Left kidney (tissue), 8 donors: ENCODE measurements at places on chromosomes 7 and 10. TPM values are rescaled to one million over a fixed set of nuclear protein-coding genes. Genes with fewer than 3 reads are reported as not detected.

DNA sequence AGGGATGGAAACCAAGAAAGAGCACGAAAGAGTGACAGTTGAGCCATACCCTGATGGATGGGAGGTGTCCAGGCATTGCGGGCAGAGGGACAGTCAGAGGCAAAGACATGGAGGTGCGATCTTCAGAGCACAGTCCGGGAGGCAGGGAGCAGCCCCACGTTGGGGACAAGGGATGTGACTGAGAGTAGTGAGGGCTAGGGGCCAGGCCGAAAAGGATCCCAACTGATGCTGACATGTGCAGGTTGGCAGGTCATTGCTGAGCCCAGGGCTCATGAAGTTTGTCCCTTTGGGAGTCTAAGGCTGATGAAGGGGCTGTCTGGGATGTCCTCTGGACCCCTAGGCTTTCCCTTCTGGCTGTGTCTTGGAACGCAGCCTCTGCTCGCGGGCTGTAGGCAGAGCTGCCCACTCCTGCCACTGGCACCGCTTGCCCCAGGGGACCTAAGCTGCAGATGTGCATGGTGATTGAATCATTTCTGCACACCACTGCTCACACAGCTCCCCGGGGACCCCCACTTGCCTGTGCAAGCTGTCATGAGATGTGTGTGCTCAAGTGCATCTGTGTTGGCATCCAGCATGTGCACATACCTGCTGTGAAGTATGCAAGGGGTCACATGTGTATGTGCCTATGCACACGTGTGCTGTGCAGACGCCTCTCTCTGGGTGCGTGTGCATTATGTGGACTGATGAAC is 125.1 kb downstream of the ZMIZ1 start:
- DNase-seq, result no peak

DNA sequence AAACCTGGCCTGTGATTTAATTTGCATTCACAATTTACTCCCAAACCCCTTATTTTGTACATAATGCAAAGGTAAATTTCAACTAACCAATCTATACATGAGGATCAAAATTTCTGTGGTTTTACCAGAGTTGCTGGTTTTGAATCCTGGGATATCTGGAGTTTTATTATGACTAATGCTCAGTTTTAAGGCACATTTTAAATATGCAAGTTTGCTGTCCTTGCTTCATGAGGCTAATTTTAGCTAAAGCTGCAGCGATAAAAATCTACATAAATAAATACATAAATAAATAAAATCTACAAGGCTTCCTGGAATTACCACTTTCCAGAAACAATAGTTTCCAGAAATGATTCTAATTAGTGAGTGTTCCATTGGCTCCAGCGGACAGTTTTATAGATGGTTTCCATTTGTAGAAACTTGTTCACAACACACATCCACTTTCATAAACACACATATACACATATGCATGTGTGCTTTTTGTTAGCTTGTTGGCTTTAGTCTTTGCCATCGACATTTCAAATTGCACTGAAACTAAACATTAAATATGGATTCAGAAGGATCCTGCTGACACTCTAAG is 339.5 kb upstream of the NRP1 start:
- no peak for DNase-seq

- DNase-seq, result no peak
Measured at GRCh38 chr10:43689618-43689954, 40.9 kb upstream of the ZNF32 start.

GRCh38 chr10:34177445-34177844 is 637.7 kb downstream of the PARD3 start:
- no peak for DNase-seq

DNA sequence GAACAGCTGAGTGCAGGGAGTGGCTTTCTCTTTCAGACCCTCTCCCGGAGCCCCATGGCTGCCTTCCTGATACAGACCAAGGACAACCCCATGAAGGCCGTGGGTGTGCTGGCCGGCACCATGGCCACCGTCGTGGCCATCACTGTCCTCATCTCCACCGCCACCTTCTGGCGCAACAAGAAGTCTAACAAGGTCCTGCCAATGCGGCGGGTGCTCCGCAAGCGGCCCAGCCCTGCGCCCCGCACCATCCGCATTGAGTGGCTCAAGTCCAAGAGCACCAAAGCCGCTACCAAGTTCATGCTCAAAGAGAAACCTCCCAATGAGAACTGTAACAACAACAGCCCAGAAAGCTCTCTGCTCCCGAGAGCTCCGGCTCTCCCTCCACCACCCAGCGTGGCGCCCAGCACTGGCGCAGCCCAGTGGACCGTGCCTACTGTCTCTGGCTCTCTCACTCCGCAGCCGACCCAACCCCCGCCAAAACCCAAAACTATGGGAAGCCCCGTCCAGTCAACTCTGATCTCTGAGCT is 11.2 kb downstream of the LRIT2 start:
- no peak for DNase-seq

DNA sequence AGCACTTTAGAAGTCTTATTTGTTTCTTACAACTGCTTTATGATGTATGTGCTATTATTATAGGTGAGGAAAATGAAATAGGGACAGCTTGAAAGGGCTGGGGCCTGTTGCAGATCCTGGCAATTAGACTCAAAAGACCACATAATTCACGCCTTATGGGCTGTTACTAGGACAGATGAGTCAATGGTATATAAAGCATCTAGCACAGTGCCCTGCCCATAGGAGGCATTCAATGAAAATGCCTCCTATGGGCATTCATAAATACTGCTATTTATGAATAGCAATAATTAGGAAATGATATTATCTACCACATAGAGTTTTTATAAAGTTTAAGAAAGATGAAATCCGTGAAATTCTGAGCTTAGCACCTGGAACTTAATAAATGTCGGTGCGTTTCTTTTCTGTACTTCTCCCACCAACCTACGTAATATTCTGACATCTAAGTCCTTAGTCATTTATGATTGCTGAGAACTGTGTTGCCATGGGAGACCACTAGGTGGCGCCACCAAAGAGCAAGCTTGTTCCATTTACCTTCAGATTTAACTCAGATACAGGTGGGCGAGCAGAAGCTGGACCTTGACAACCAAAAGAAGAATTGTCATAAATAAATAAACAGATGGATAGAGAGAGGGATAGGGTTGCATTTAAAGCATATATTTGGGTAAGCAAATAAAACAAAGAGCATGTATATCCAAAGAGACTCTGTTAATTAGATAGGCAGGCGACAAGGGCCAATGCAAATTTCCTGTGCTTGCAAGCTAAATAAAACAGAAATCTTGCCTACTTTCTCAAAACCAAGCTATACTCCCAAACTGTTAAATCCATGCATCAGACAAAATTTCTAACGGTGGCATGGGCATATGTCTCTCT is 699.9 kb downstream of the INHBA start:
- no peak for DNase-seq

DNA sequence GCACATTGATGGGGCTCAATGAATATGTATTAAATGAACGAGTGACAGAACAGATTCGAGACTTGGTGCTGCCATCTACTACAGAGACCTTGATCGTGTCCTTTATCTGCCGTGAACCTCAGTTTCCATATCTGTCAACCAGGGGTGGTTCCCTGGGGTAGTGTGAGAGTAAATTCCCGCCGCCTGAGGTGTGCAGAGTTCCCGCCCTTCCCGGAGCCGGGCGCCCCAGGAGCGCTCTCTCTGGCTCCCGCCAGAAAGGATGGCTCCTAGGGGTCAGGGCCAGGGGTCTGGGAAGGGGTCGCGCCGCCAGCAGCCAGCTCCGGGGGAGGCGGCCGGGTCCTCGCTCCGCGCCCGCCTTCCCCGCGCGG is 333 bp upstream of the PLCE1 start:
- DNase-seq, result no peak

DNA sequence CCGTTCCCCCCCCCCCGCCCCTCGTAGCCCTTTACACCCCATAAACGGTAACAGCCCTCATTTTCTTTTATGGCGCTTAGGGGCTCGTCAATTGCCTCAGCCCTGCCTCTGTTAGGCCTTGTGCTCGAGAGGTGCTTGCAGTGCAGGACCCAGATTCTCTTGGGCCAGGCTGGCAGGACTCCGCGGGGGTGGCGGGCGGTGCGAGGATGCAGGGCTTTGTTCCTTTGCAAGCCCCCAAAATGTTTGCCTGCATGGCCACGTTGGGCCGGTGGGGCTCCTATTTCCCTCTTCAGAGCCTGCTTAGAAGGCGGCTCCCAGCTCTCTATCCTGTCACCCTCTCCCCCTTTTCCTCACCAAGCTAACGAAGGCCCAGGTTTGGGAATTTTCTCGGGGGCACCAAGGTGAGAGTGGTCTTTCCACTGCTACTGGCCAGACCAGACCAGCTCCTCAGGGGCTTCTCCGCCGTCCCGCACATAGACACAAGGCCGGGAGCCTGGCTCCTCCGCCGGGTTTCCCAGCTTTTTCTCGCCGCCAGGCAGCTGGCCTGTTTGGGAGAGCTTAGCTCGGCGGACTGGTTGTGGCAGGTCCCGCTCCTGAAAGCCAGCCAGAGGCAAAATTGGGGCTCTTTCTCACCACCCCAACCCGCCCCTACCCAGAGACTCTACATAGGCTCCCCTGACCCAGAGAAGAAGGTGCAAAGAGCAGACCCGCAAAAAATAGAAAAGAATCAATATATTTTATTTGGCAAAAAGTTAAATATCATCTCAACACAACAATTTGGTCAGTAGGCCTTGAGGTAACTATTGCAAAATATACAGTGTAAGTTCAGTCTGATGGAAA is 3.4 kb downstream of the HOXA9 start:
- DNase-seq, result no peak

DNA sequence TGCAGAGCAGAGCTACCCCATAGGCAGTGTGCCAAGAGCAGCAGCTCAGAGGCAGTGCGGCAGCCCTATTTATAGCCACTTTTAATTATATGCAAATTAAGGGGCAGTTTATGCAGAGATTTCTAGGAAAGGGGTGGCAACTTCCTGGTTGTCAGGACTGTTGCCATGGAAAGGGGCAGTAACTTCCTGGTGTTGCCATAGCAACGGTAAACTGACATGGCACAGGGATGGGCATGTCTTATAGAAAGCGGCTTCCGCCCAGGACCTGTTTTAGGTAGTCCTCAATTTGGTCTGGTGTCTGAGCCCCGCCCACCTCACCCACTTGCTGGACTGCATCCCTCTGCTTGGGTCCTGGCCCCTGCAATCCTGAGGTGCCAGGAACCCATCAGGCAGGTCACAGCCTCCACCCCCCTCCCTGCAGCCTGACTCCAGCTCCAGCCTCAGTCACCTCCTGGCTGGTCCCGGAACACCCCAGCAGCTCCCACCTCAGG is 115.8 kb downstream of the TMEM130 start:
- no peak for DNase-seq

GRCh38 chr10:80460399-80461207 is 6.5 kb downstream of the TSPAN14 start:
- peak; percentile 66 for DNase-seq

DNA sequence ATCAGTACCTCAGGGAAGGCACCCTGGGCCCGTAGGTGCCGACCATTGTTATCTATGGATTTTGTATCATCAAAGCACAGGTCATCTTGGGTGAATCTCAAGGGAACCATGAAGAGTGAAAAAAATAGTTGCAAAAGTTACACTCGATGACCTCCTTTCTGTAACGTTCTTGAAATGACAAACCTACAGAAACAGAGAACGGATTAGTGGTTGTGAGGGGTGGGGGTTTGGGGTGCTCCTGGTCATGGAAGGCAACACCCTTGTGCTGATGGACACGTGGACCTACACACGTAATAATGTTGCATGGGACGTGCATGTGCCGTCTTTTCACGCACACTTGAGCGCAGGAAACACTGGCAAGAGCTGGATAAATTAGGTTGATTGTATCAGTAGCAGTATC is 655.9 kb downstream of the SDK1 start:
- no peak for DNase-seq

DNA sequence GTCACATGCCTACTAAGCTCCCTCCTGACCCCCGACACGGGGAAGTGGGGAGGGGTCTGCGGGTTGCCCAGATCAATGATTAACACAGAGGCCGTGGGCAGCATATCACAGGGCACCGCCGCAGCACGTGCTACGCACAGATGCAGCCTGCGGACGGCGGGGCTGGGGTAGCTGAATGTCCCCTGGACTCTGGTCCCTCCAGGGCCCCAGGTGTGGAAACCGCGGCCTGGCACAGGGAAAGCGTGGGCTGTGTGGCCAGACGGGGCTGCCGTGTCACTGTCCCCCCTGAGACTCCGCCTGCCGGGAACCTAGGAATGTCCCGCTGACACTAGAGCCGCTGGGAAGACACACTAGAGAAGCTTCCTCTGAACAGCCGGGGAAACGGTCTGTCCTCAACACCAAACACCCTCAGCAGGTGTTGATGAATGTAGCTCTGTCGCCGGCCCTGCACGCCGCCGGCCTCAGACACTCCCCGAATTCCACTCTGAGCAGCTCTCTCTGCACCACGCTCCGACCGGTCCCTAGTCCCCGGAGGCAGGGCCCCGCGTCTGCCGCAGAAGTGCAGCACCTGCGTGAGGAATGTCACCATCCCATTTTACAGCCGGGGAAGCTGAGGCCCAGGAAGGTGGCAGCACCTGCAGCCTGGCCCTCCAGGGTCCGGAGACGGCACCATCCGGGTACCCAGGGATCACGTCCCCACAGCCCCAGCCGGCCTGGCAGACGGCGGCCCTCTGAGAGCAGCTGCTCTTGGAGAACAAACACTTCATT is 33.4 kb upstream of the PDGFA start:
- DNase-seq, result no peak

DNA sequence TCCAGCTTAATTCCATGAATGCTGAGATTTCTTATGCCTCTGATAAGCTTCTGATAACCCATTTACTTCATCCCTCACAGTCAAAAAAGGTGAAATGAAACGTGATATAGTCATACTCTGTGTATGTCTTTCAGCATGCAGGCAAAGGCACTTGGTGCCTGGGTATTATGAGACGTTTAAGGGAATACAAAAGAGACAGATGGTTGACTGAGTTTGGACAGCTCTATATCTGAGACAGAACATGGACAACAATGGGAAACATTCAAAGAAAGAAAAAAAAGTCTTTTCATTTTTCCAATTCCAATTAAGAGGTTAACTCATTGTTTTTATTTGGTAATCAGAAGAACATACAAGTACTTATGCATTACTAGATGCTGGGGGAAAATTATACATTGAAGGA is 96.2 kb downstream of the PPP1R17 start:
- DNase-seq, result no peak

- DNase-seq, result no peak
Measured at GRCh38 chr7:91338226-91339020, 74.2 kb downstream of the FZD1 start.

DNA sequence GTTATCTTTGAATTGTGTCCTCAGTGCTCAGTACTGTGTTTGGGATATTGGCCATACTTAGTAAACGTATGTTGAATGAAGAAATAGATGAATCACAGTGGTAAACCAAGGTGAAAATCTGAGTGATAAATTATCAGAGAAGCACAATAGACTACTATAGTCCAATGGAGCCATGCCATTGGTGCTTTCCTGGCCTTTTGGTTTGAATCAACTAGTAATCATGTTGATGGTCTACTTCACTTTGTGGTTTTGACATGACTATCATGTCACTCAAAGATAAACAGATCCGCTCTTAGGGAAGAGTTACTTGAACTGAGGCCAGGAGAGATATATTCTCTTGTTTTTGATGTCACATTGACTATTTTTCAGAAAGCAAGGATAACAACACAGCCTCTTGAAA is 86.1 kb upstream of the IGFBP3 start:
- DNase-seq, result no peak

- DNase-seq, result no peak
Measured at GRCh38 chr10:98417481-98417959, 2.5 kb upstream of the PYROXD2 start.

GRCh38 chr7:47351233-47352154 is 230.4 kb downstream of the TNS3 start:
- no peak for DNase-seq

GRCh38 chr10:70669732-70670317 is 2.5 kb upstream of the ADAMTS14 start:
- no peak for DNase-seq

The GDF2 gene
- not detected for polyA plus RNA-seq

The TFR2 gene
- 0.93 TPM for polyA plus RNA-seq

The NOS3 gene
- 8.7 TPM for polyA plus RNA-seq

The RBP3 gene
- 0.10 TPM for polyA plus RNA-seq

The ANXA8 gene
- 0.38 TPM for polyA plus RNA-seq

The GALNT17 gene
- polyA plus RNA-seq, result 3.1 TPM

The CC2D2B gene
- polyA plus RNA-seq, result 3.3 TPM
